ENCODE measurements at places on chromosomes 3 and 15.

- no peak for DNase-seq
Measured at GRCh38 chr15:96344060-96344705, 13.7 kb downstream of the NR2F2 start.

DNA sequence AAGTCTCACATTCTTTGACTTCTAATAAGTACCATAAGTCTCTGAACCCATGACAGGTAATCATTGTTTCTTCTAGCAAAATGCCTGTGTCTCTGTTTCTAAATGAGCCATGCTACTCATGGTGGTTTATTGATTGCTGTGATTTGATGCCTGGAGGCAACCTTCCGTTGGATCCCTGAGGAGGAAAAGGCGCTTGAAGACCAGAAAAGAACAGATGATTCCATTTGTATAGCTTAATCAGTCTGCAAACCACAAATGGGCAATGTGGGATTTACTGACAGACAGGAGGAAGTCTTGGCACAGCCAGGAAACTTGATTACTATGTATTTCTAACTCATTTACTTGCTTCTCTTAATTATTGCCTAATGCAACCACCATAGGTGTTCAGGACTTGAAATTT, 103.1 kb upstream of the MRPL3 start:
- DNase-seq = no peak

- no peak for DNase-seq
Measured at GRCh38 chr3:190339130-190339529, 16.9 kb upstream of the CLDN1 start.

DNA sequence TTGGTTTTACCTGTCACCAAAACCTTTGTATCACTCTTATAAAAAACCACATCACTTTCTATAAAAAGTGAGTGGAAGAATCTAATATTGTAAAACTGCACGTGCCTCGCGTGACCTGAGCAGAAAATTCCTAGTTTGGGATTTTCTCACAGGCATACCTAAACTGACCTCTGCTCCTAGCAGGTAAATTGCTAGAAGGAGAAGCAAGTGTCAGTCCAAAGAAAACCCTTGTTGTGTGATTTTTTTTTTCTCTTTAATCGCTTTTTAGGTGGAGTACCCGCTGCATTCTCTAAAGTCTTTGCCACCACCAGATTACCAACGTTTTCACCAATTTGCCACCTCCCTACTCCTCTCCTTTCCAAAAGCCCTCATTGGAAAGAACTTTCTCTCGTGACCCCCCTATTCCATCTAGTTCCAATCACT, 534 bp upstream of the UBE2E1 start:
- DNase-seq = no peak

GRCh38 chr15:38810686-38811085, 246.1 kb upstream of the RASGRP1 start:
- DNase-seq = no peak

- no peak for DNase-seq
Measured at GRCh38 chr3:114464548-114464947, 170.7 kb downstream of the TIGIT start.

GRCh38 chr3:37956723-37957538, 33.7 kb upstream of the VILL start:
- DNase-seq = no peak

GRCh38 chr3:146464783-146465182, 4.6 kb downstream of the PLSCR2 start:
- no peak for DNase-seq

DNA sequence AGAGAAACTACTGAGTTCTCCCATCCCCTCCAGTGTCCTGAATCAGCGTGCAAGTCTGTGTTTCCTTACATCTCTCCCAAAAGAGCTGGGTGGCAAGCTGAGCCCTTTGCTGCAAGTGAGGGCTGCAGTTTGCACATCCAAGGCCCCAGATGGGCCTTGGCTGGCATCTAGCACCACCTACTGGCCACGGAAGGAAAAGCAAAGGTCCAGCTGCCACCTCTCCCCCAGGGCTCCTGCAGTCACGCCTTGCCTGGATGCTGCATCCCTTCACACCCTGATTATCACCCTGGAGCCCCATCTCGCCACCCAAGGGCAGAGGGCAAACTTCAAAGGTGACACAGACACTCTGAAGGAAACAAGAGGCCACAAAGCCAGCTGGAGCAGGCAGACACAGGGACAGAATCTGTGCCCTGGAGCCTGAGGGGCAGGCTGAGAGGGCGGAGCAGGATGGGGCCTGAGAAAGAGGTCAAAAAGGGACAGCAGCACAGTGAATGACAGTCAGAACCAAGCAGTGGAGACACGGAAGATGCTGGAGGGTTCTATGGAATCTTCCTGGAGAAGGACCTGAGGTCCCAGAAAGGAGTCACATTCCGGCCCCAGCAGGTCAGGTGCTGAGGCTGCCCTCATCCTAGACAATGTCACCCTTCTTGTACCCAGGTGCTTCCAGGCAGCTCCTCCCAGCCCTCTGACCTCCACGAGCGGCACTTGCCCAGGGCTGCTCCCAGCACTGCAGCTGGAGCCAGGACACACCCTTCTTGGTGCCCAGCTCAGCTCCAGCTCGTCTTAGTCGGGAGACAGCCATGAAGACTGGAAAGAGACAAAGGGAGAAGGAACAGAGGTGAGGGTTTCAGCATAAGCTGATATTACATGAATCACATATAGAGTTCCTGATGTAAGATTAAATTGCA, 18.3 kb upstream of the NTRK3 start:
- peak; percentile 47 for DNase-seq

DNA sequence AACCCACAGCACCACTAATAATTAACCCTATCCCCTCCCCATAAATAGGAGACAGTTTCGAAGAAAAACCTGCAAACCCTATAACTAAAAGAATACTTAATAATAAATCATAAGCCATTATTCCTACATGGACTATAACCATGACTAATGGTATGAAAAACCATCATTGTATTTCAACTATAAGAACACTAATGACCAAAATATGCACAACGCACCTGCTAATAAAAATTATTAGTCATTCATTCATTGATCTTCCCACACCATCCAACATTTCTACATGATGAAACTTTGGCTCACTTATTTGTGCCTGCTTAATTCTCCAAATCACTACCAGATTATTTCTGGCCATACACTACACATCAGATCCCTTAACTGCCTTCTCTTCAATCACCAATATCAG, 16.6 kb downstream of the AQP9 start:
- no peak for DNase-seq

GRCh38 chr15:99930696-99931095, 197.5 kb upstream of the LYSMD4 start:
- no peak for DNase-seq

DNA sequence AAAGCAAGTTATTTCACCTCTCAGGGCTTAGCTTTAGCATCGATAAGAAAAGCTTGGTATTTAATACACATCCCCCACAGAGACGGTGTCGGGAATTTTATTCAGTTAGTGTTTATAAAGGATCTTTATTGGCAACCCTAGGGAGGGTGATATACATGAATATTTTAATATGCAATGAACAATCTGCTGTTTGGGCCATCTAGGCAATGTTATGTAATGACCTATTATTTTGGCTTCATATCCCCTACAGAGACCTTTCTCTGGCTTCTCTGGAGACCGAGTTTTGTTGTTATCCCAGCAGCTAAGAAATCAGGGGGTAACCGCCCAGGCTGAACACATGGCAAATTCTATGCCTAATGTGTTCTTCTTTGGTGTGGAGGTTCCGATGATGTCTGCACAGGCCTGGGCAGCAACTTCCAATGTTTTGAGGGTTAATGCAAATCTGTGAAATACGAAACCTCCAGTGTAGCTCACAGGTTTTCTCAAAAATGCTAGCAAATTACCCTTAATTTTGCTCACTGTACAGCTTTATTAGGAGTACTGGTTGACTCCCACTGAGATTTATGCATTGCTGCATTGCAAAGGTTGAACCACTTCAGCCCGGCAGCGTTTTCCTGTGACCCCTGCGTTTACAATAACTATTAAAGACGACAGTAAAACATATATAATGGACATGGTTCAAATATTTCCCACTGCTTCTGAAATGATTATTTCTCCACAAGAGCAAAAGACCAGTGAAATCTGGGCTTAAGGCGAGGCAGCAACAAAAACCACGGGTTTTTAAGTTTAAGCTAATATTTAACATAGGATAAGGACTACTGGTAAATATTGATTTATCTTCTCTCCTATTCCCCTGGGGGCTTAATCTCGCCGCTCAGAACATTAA, 298.3 kb upstream of the NR2E3 start:
- DNase-seq = no peak

DNA sequence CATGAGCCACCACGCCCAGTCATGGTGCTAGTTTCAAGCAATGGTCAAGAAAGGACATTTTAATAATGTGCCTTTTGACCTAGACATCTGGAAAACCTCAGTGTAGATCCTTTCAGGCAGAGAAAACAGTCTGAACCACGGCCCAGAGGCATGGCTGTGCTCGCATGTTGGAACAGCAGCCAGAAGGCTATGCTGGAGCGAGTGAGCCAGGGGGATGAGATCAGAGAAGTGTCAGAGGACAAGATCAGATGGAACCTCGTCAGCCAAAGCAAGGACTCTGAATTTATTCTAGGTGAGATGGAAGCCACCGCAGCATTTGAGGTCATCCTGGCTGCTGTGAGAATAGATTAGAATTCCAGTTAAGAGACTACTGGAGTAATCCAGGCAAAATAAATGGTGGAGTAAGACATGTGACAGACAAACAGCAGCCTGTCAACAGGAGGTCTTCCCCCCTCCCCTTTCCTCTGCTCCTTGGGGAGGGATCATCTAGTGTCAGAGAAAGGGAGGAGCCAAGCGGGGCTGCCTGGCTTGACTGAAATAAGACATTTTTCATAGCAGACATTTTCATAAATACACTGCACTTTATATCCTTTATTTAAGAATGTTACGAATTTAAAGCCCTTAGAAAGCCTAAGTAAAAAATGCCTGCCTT, 40.4 kb upstream of the ACKR4 start:
- no peak for DNase-seq

GRCh38 chr15:76576523-76577279, 240.1 kb downstream of the ISL2 start:
- DNase-seq = peak; percentile 71

GRCh38 chr3:78506061-78506460, 1261.7 kb downstream of the ROBO1 start:
- no peak for DNase-seq

GRCh38 chr3:116920826-116921610, 211.4 kb downstream of the TUSC7 start:
- no peak for DNase-seq

- DNase-seq = peak; percentile 59
Measured at GRCh38 chr3:186108106-186108940, 566 bp downstream of the ETV5 start.

DNA sequence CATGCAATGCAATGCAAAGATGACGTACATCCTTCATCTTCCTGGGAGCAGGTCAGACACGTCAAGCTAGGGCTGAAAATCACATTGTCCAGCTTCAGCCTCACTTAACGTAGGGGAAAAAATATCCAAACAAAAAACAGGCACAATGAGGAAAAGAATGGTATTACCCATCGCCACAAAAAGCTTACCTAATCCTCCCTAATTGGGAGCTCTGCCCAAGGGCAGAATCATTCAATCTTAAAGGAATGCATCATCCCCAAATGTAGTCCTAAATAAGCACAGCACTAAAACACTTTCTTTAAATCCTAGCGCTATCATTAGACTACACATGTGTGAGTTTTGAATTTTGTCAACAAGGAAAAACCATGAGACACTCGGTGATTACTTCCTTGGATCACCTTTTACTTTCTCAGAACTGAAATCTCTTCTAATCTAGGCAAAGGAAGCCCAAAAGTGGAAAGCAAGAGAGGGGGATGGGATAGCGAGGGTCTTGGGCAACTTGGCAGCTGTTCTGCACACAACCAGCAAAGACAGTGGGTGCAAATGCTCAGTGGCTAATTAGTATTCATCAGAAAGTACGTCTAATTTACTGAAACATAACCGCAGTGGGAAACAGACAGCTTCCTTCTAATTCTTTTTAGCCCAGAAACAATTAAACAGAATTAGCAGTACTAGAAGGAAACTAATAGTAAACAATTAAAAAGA, 87.4 kb downstream of the ADAMTS9 start:
- DNase-seq = no peak

DNA sequence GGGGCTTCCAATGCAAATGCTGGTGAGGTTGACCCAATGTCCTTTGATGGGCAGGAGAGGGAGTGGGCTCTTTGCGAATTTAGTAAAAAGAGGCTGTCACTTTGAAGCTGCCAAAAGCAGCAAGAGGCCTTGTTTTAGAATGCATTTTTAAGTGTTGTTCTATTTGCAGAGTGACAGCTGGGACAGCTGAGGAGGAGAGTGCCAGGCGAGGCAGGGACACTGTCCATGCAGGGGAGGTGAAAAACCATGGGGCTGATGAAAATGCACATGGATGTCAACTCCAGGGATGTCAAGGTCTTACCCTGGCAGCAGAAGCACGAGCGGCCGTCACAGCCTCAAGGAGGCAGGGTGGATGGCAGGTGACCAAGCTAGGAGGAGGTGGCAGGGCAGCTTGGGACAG, 279.8 kb downstream of the ADAMTS17 start:
- DNase-seq = no peak

- DNase-seq = no peak
Measured at GRCh38 chr3:13189639-13190377, 116.6 kb upstream of the IQSEC1 start.

GRCh38 chr3:17806201-17806600, 63.8 kb upstream of the TBC1D5 start:
- DNase-seq = no peak

- DNase-seq = no peak
Measured at GRCh38 chr3:99699841-99700240, 61.4 kb downstream of the COL8A1 start.

GRCh38 chr3:12196684-12197083, 38.0 kb upstream of the TIMP4 start:
- no peak for DNase-seq

- DNase-seq = no peak
Measured at GRCh38 chr3:106049821-106050220, 181.0 kb upstream of the CBLB start.

DNA sequence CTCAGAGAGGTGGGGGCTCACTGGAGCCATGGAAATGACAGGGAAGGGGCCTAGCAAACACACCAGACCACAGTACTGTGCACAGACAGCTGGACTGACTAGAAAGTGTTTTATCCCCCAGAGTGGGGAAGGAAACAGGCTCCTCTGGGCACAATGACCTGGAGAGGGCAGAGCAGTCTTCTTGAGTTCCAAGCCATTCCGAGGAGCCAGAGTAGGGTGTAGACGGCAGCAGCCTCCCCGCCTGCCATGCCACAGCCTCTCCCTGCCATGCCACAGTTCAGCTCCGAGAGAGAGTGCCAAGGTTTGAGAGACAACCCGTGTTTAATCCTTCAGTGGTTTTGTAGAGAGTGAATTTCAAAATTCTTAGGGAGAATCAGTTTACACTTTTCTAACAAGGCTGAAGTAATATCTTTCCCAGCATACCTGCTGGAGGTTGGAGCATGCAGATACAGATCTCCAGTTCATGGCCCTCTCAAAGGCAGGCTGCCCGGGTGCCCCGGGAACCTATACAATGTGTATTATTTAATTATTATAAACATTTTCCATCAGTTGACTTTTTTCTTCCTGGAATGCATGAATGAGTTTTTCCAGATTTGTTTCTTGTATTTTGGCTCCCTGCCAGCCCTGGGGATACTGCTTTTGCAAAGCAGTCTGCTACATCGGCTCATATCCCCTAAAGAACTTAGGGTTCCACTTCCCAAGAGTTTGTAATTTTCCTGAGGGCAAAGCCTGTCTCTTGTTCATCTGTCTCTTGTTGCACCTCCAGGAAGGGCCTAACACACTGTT, 3.2 kb downstream of the PODXL2 start:
- no peak for DNase-seq

Measured in right lung (tissue), 10 donors.